ENCODE measurements at places on chromosomes 2 and 18.

- H3K27me3 ChIP-seq = no peaks in the 10 kb centered on the region
- no peak overlapping the region for H3K27ac ChIP-seq
- no peaks in the 10 kb centered on the region for H3K36me3 ChIP-seq
- H3K4me3 ChIP-seq = no peak overlapping the region
- H3K4me1 ChIP-seq = no peaks in the 10 kb centered on the region
- no peak for DNase-seq
These were observed 27.3 kb downstream of the MOB4 start for GRCh38 chr2:197543206-197543605.

DNA sequence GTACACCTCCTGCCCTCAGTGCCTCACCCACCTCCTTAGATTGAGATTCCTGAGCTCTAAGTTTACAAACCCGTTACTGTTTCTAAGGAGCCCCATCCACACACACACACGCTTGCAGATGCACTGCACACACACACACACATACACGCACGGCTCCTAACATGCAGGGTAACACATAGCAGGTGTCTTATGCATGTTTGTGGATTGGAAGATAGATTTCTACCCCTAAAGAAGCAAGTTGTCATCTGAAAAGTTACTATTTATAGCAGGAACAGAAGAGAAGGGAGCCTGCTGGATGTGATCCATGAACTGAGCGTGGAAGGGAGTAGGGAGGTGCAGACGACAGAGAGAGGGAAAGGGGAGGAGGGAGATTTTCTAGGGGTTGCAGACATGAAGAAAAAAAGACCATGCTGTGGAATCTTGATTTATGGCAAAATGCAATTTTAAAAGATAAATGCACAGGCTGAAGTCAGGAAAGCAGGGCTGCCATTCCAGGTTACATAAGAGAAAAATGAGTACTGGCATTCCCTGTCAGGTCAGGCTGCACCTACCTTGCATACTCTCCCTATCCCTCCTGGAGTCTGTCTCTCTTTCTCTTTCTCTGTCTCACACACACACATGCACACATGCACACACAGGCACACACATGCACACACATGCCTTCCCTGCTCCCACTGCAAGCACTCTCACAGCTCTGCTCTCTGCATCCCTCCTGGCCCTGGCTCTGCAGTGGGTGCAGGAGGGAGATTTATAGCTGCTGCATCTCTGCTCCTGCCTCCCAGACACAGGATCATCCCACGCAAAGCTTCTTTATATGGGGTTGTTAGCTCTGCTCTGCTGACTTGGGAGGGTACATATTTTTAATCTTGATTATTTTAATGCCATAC, 192.6 kb upstream of the MYT1L start:
- H3K27me3 ChIP-seq = no peaks in the 10 kb centered on the region
- no peak for DNase-seq
- no peak overlapping the region for H3K4me3 ChIP-seq
- no peak overlapping the region for H3K27ac ChIP-seq

GRCh38 chr2:197599285-197599965, 76.0 kb downstream of the RFTN2 start:
- H3K36me3 ChIP-seq = no peaks in the 10 kb centered on the region
- H3K27me3 ChIP-seq = no peaks in the 10 kb centered on the region
- H3K27ac ChIP-seq = no peak overlapping the region
- no peak overlapping the region for H3K4me3 ChIP-seq
- no peaks in the 10 kb centered on the region for H3K4me1 ChIP-seq
- no peak for DNase-seq

DNA sequence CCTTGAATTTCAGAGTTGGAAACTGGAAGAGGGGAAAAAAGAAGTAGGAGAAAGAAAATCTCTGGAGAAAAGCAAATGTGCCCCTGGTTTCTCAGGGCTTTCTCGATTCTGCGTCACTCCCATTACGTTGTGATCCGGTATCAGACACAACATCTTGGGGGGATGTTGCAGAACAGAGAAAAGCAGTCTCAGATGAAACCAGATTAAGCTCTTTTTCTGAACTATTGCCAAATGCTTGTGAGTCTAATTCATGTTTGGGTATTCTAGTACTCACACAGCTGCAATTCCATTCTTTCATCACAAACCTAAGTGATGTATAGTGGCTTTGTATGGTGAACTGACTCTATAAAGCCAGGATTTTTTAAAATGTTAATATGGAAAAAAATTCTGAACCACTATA, 233.2 kb downstream of the TCF4 start:
- H3K4me3 ChIP-seq = no peak overlapping the region
- no peaks in the 10 kb centered on the region for H3K27me3 ChIP-seq
- H3K4me1 ChIP-seq = no peaks in the 10 kb centered on the region
- no peaks in the 10 kb centered on the region for H3K36me3 ChIP-seq
- H3K27ac ChIP-seq = no peak overlapping the region

- DNase-seq = no peak
- no peaks in the 10 kb centered on the region for H3K27me3 ChIP-seq
- H3K4me3 ChIP-seq = no peak overlapping the region
- no peak overlapping the region for H3K27ac ChIP-seq
- no peaks in the 10 kb centered on the region for H3K4me1 ChIP-seq
These were observed 33.0 kb downstream of the TMEFF2 start for GRCh38 chr2:192161656-192162290.

GRCh38 chr18:28494151-28494550, 317.2 kb upstream of the CDH2 start:
- no peaks in the 10 kb centered on the region for H3K4me1 ChIP-seq
- no peak for DNase-seq
- H3K27me3 ChIP-seq = no peaks in the 10 kb centered on the region
- no peak overlapping the region for H3K4me3 ChIP-seq
- H3K36me3 ChIP-seq = no peaks in the 10 kb centered on the region
- no peak overlapping the region for H3K27ac ChIP-seq

GRCh38 chr2:95073856-95074662, 47.5 kb downstream of the MRPS5 start:
- no peaks in the 10 kb centered on the region for H3K27me3 ChIP-seq
- no peak overlapping the region for H3K27ac ChIP-seq
- no peaks in the 10 kb centered on the region for H3K36me3 ChIP-seq
- H3K4me1 ChIP-seq = peaks cover 8% of the 10 kb centered on the region
- DNase-seq = no peak

DNA sequence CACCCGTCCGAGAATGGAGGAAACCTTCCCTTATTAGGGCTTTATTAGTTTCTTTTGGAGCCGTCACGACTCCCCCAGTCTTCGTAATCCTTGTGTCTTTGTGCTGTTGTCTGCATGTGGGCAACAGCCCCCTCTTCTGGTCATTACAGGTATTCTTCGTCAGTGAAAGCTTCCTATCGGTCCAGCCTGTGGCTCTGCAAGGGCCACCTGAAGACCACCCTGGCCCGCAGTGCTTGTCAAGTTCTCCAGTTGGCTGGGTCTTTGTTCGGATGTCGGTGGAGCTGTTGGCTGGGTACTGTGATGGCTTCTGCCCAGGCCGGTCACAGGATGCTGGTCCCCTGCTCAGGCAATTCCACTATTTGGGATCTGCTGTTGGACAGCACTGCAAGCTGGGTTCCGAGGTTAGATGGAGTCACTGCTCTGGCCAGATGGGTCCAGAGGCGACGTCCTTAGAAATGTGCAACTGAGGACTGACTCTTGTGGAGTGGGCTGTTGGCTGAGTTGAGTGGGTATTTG, 19.2 kb downstream of the E2F6 start:
- no peaks in the 10 kb centered on the region for H3K27me3 ChIP-seq
- H3K4me1 ChIP-seq = no peaks in the 10 kb centered on the region
- H3K4me3 ChIP-seq = no peak overlapping the region
- no peak overlapping the region for H3K27ac ChIP-seq

- no peaks in the 10 kb centered on the region for H3K36me3 ChIP-seq
- H3K4me1 ChIP-seq = no peaks in the 10 kb centered on the region
- DNase-seq = no peak
- no peak overlapping the region for H3K4me3 ChIP-seq
- no peak overlapping the region for H3K27ac ChIP-seq
These were observed 165.0 kb upstream of the SMIM21 start for GRCh38 chr18:75592527-75592926.

- DNase-seq = no peak
- H3K4me1 ChIP-seq = no peaks in the 10 kb centered on the region
- H3K27me3 ChIP-seq = no peaks in the 10 kb centered on the region
- H3K4me3 ChIP-seq = no peak overlapping the region
These were observed 139.2 kb downstream of the SLC4A3 start for GRCh38 chr2:219766658-219767057.

GRCh38 chr2:231239751-231240150, 41.3 kb downstream of the ARMC9 start:
- H3K27ac ChIP-seq = no peak overlapping the region
- DNase-seq = no peak
- H3K4me1 ChIP-seq = peaks cover 8% of the 10 kb centered on the region
- H3K27me3 ChIP-seq = no peaks in the 10 kb centered on the region
- no peaks in the 10 kb centered on the region for H3K36me3 ChIP-seq

- H3K27ac ChIP-seq = no peak overlapping the region
- DNase-seq = no peak
- H3K4me3 ChIP-seq = no peak overlapping the region
- peaks cover 4% of the 10 kb centered on the region for H3K4me1 ChIP-seq
These were observed 5.9 kb downstream of the EIF4E2 start for GRCh38 chr2:232556426-232556825.

DNA sequence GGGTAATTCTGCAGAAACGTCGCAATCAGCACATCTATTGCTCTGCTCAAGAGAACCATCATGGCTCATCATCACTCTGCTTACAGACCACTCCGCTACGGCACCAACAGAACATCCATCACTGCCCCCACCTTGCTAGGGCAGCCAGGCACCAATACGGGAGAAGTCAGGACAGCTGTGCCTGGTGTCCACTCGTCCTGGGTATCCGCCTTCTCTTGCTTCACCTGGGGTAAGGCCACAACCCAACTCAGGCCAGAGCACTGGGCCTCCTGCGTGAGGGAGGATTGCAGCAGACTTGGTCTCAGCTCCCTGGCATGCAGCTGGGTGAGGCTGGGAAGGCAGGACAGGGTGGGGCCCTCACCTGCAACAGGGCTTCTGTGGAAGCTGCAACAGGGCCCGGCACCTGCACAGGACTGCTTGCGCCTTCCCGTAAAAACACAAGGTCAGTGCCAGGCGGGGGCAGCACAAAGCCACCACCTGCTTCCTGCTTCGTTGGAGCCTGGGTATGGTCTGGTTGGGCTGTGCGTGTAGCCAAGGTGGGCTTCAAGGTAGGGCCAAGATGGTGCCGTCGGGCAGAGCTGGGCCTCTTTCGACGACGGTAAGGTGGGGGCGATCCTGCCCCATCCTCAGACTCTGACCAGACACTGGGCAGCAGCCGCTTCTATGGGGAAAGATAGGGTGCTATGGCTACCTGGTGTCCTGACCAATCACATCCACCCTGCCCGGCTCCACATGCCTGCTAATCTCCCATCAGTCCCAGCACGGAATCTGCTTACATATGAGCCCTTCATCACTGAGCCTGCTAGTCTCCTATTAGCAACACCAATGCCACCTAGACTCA, 7.1 kb upstream of the CFAP53 start:
- no peak overlapping the region for H3K27ac ChIP-seq
- no peak for DNase-seq

DNA sequence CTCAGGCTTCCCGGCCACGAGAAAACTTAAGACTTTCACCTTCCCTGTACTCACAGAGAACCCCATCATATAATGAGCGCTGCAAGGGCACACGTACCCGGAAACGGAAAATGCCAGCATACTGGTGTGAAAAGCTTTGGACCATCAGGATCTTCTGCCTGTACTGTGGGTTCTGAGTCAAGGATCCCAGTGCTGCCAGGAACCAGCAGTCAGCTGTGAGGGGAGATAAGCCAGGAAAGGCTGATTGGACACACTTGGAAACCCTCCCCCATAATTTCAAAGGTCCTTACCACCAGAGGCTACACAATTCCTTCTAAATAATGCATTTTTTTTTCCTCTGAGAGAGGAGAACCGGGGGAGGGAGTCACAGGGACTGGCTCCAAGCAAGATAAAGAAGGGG, 31.4 kb downstream of the CAPN13 start:
- H3K27ac ChIP-seq = no peak overlapping the region
- H3K4me3 ChIP-seq = no peak overlapping the region
- peak; percentile 10 for DNase-seq
- H3K36me3 ChIP-seq = no peaks in the 10 kb centered on the region
- H3K4me1 ChIP-seq = no peaks in the 10 kb centered on the region

GRCh38 chr18:60322591-60322990, 50.0 kb downstream of the MC4R start:
- H3K4me1 ChIP-seq = no peaks in the 10 kb centered on the region
- H3K36me3 ChIP-seq = no peaks in the 10 kb centered on the region
- DNase-seq = no peak
- no peak overlapping the region for H3K27ac ChIP-seq
- no peak overlapping the region for H3K4me3 ChIP-seq
- no peaks in the 10 kb centered on the region for H3K27me3 ChIP-seq

DNA sequence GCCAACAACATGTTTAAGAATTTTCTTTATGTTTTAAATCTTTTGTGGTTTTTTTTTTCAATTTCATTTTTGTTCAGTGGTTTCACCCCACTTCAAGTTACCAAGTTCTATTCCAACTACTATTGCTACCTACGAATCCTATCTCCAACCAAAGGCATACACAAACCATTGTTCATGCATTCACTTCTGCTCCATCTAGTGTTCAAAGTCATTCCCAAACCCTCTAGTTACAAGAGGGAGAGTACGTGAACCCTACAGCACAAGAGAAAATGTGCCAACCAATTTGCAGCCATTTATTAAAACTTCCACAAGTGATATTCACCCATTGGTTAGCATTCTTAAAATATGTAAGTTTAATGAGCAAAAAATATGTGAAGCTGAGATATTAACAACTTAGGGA, 295.1 kb upstream of the KYNU start:
- no peaks in the 10 kb centered on the region for H3K27me3 ChIP-seq
- H3K4me1 ChIP-seq = no peaks in the 10 kb centered on the region
- no peak overlapping the region for H3K27ac ChIP-seq
- no peak for DNase-seq

DNA sequence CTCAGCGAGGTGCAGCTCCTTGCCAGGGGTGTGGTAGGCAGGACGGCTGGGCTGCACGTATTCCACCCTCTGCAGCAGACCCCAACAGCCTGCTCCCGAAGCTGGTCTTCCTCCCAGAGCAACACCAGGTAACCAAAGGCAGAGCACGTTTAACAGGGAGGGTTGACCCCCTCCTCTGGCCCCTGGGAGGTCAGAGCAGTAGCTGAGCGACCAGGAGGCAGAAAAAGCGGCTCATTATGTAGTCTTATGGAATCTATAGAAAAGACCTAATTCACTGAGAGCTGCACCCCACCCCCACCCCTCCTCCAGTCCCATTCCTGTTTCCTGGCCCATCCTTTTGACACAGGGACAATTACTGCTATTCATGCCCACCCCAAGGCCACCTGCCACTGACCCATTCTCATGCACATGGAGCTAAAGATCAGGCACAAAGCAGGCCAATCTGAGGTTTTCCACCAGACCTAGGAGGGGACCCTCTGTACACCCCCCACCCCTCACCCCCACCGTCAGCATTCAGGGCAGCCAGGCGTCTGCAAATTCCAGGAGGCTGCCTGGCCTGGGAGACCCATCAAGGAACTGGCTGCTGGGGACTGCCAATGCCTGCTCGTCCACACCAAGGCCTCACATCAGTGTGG, 60.9 kb upstream of the FZD7 start:
- H3K4me3 ChIP-seq = no peak overlapping the region
- H3K36me3 ChIP-seq = no peaks in the 10 kb centered on the region
- no peak overlapping the region for H3K27ac ChIP-seq
- DNase-seq = no peak
- no peaks in the 10 kb centered on the region for H3K4me1 ChIP-seq
- no peaks in the 10 kb centered on the region for H3K27me3 ChIP-seq
